NCI-H460 (cell line): ENCODE measurements at places on chromosomes 2 and 18.

GRCh38 chr2:54574107-54574859, 118.2 kb downstream of the SPTBN1 start:
- DNase-seq: peak; percentile 87

DNA sequence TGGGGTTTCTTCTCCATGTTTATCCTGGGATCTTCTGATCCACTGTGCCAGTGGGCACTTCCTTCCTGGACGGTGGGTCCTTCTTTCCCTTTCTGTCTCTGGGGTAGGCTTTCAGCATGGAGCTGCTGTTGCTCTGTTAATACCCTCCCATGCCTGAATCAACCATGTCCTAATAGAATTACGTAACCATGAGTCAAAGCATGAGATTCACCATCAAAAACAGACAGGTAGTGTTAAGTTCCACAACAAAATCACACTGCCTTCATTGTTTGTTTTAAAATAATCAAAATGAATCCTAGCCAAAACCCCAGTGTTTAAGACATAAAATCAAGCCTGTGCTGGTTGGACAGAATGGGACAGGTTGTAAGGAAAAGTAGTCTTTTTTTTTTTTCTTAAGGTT, 37.5 kb downstream of the GNAL start:
- no peak for DNase-seq

GRCh38 chr2:9990736-9991135, 39.2 kb downstream of the GRHL1 start:
- DNase-seq: no peak

- no peak for DNase-seq
Observed at GRCh38 chr2:31127931-31128330, 10.3 kb downstream of the GALNT14 start.

DNA sequence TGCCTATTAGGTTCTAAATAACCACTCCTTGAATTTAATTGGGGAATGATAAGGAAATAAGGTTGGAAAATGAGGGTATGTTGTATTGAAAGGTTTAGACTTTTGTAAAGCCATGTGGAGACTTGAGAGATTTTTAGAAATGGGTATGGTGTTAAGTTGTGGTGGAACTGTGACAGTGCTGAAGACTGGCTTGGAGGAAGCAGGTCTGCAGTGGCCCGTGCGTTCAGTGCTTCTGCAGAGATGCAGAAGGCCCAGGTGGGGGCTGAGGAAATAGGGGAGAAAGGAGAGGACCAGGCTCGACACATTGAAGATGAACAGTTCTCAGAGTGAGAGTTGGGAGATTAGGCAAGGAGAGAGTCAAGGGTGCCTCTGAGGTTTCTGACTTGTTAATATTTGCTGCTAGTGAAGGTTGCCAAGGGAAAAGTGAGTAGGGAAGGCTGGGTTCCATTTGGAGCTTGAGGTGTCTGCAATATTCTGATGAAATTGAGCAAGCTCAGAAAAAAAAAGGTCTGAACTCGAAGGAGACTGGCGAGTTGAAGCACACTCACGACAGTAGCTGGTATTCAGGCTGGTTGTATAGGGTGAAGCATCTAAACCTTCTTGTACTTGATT, 25.5 kb upstream of the SAG start:
- no peak for DNase-seq

- DNase-seq: peak; percentile 52
Observed at GRCh38 chr2:130824492-130825061, 12.1 kb upstream of the ARHGEF4 start.

GRCh38 chr2:96839293-96839874, 4.4 kb downstream of the ANKRD23 start:
- no peak for DNase-seq

DNA sequence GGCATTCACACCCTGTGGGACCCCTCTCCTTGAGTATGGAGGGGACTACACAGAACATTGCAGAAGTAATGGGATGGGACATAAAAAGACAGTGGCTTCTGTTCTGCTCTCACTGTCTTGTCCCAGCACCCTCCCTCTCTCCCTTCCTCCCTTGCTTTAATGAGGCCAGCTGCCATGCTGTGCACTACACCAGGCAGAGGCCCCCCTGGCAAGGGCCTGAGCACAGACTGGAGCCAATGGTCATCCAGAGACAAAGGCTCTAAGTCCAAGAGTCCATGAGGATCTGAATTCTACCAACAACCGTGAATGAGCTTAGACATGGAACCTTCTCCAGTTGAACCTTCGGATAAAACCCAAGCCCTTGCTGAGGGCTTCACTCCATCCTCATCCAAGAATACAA, 263.0 kb downstream of the NDUFA10 start:
- no peak for DNase-seq
